Adipose tissue (tissue), 3 donors: ENCODE measurements at places on chromosomes 7 and 10. TPM values are rescaled to one million over a fixed set of nuclear protein-coding genes. Genes with fewer than 3 reads are reported as not detected.

Gene CSGALNACT2
- polyA plus RNA-seq = 12.2 TPM

Gene GSTO2
- polyA plus RNA-seq = 14.9 TPM

Gene MTG1
- polyA plus RNA-seq = 40.2 TPM

Gene ABCC2
- 2.1 TPM for polyA plus RNA-seq

Gene NME8
- not detected for polyA plus RNA-seq

Gene TRIM50
- 4.1 TPM for polyA plus RNA-seq

Gene PPP1R3C
- polyA plus RNA-seq = 9.7 TPM

Gene CNPY1
- polyA plus RNA-seq = not detected

Gene THNSL1
- 1.7 TPM for polyA plus RNA-seq

Gene UNCX
- not detected for polyA plus RNA-seq

Gene ANKRD7
- polyA plus RNA-seq = 0.13 TPM

Gene CDK14
- polyA plus RNA-seq = 5.2 TPM

Gene C7orf33
- polyA plus RNA-seq = not detected

Gene SUGCT
- 0.75 TPM for polyA plus RNA-seq

Gene WDR91
- polyA plus RNA-seq = 18.4 TPM

Gene FAM53B
- 12.8 TPM for polyA plus RNA-seq

Gene EVX1
- 0.07 TPM for polyA plus RNA-seq

Gene HOXA7
- 1.3 TPM for polyA plus RNA-seq

Gene SRRM3
- 1.9 TPM for polyA plus RNA-seq

Gene NUTM2D
- polyA plus RNA-seq = 2.4 TPM

Gene CFAP46
- polyA plus RNA-seq = 0.13 TPM

Gene HOXA3
- polyA plus RNA-seq = 4.6 TPM

Gene GJC3
- 1.3 TPM for polyA plus RNA-seq

Gene PAOX
- polyA plus RNA-seq = 5.7 TPM

Gene SEPTIN7
- 135 TPM for polyA plus RNA-seq

Gene ETV1
- polyA plus RNA-seq = 1.7 TPM

Gene NKX1-2
- polyA plus RNA-seq = not detected

Gene HOXA4
- 4.9 TPM for polyA plus RNA-seq

Gene NPC1L1
- 0.34 TPM for polyA plus RNA-seq

Gene EPO
- 0.06 TPM for polyA plus RNA-seq

Gene HMX2
- 0.03 TPM for polyA plus RNA-seq

Gene UCN3
- polyA plus RNA-seq = not detected

Gene TSPAN12
- 5.3 TPM for polyA plus RNA-seq

Gene SPDYE1
- not detected for polyA plus RNA-seq

Gene FAM24B
- polyA plus RNA-seq = 10.9 TPM
